Central memory CD4-positive, alpha-beta T cell (primary cell): ENCODE measurements at places on chromosomes 11 and 22.

- no peak for DNase-seq
These were observed 31.5 kb downstream of the KIAA0930 start for GRCh38 chr22:45208993-45209838.

DNA sequence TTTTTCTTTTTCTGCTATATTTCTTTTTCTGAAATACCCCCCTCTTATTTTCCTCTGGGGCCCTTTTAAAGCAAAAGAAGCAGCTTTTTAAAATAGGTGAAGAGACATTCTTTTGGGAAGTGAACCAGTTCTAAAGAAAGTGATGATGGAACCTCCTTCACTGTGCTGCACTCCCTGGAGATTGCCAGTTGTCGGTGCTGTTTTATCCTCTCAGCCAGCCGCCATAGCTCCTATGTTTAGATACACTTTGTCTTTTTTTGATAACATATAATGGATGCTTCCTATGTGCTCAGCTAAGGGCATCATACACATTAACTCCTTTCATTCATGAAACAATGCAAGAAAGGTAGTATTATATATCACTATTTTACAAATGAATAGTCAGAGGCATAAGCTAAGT is 14.0 kb downstream of the CFAP300 start:
- no peak for DNase-seq

- DNase-seq: no peak
These were observed 11.9 kb upstream of the ISX start for GRCh38 chr22:35054064-35054463.

- no peak for DNase-seq
These were observed 463.8 kb upstream of the KIRREL3 start for GRCh38 chr11:127464325-127464724.

- DNase-seq: no peak
These were observed 68.1 kb downstream of the CSTPP1 start for GRCh38 chr11:47004595-47005033.

DNA sequence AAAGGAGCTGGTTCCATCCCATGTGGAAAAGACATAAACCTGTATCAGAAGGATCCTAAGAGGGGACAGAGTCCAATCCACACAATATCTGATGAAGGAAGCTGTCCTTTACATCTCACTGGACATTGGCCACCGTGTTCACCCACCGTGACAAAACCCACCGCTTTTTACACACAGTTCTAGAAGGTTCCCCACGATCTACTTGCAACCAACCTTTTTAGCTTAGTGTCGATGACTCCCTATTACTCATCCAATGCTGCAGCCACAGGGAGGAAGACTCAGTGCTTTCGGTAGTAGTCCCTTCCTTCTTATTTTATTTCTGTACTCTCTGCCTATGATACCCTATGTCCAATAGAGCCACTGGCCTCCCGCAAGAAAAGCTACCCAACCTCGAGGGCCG is 65.4 kb downstream of the MAPK1 start:
- no peak for DNase-seq

DNA sequence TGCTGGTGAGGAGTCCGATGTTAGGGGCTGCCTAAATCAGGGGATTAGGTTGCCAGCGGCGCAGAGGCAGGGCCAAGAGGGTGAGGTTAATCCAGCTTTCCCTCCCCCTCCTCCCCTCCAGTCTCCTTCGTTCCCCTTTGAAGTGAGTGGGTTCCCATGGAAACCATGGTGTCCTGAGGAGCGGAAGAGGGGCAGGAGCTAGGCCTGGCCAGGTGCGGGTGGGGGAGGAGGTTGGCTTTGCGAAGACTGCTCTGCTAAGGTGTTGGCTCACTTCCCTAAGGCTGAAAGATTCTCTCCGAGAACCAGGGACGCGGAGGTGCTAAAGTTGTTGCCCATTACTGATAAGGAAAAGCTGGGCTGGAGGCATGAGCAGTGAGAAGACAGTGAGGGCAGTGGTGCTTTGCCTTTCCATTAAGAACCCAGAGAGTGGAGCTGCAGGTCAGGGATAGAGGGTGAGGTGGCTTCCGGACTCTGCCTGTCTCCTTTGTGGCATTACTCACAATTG is 124.6 kb downstream of the FEZ1 start:
- no peak for DNase-seq

- DNase-seq: no peak
These were observed 12.0 kb upstream of the SYT8 start for GRCh38 chr11:1822648-1823375.

DNA sequence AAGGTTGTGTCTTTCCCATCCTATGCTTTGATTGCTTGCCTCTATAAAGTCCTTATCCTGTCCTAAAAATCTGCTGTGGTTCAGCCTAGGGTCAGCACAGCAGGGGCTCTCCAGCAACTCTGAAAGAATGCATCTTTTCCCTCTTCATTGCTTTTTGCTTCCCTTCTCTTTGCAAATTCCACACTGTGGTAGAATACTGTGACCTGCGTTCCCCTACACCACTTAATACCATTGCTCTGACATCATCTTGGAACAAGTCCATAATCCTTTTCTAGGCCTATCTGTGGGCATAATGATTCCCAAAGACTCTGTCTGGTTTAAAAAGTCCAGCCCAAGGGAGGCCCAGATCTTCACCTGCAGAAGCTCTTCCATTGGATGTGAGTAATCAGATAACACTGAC is 177.7 kb downstream of the NAV2 start:
- no peak for DNase-seq
